ENCODE measurements at places on chromosomes 7 and 10.

DNA sequence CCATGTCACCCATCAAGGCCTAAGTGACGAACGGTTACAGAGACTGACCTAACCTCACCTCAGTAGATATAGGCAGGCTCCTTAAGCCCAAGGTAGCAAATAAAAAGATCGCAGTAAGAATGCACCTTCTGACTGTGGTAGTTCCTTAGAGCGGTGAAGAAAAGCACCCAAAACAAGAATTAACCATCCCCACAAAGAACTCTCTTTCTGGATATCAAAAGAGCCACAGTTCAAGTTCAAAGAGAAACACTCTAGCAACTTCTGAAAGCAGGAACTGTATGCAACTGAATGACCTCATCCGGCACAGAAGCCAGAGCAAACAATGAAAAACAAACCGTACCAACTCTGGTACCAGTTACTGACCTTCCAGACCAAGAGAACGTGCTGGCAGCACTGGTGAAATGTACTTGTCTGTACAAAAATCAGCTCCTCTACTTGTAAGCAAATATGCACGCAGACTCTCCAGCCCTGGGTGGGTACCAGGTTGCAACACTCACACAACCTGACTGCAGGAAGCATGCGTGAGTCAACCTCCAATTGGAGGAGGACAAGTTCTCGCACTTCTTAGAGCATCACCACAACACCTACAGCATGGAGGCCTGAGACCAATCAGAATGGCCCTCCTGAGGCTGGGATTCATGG is 202.7 kb downstream of the FAM107B start:
- peak; percentile 70 for DNase-seq

- no peak for DNase-seq
Measured at GRCh38 chr7:63028376-63029206, 970.1 kb upstream of the ZNF722 start.

GRCh38 chr10:48805848-48806247 is 121.2 kb downstream of the WDFY4 start:
- DNase-seq: no peak

DNA sequence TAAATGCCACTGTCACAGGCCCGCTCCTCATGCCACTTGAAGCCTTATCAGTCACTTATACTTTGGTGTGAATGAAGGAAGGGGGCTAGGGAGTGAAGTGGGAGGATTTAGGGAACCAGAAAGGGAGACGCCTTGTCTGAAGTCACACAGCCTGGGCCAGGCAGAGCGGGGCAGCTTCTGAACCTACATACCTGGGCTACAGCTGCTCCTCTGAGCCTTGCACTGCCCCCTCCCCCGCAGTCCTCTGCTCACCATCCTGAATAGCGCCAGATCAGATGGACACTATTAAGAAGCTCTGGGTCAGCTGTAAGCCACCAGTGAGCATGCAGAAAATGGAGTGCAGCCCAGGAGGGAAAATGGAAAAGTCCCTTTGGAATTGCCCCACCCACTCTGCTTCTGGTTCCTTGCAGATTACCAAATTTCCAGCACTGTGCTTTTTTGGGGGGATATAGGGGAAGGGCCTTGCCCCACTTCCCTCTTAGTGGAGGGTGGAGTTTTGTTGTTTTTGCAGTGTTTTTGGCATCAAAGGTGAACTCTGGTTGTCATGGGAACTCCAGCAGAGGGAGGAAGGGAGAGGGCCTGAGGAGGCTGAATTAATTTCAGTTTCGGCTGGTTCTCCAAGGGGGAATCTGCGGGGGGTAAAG is 35.0 kb upstream of the ADCYAP1R1 start:
- no peak for DNase-seq

- DNase-seq: no peak
Measured at GRCh38 chr7:110386006-110386405, 704.9 kb upstream of the LRRN3 start.

- DNase-seq: no peak
Measured at GRCh38 chr10:50540826-50541122, 83.0 kb downstream of the SGMS1 start.

DNA sequence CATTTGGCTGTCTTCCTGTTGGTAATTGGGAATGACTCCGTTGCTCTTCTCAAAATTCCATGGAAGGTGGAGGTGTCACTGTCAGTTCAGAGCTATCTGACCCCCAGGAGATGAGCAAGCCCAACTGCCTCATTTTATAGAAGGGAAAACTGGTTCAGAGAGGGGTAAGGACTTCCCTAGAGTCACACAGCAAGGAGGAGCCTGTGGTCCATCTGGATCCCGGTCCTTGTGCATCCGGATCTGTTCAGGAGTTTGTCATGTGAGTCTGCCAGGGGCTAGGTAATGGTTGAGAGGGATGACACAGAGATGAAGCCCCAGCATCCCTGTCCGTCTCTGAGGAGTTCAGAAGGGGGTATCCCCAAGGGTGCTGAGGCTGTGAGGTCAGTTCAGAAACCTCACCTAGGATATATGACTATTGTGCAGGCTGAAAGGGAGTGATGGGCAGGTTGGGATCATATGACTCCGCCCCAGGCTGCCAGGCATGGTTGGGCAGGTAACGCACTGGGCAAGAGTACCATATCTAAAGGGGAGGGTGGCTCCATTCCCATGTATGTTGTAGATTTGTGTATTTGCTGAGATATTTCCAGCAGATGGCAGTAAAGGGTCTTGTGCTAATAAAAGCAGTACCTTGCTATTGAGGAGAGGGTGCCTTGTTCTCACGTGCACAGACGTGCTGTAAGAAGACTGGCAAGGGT is 16.0 kb upstream of the SLC29A3 start:
- DNase-seq: peak; percentile 42

DNA sequence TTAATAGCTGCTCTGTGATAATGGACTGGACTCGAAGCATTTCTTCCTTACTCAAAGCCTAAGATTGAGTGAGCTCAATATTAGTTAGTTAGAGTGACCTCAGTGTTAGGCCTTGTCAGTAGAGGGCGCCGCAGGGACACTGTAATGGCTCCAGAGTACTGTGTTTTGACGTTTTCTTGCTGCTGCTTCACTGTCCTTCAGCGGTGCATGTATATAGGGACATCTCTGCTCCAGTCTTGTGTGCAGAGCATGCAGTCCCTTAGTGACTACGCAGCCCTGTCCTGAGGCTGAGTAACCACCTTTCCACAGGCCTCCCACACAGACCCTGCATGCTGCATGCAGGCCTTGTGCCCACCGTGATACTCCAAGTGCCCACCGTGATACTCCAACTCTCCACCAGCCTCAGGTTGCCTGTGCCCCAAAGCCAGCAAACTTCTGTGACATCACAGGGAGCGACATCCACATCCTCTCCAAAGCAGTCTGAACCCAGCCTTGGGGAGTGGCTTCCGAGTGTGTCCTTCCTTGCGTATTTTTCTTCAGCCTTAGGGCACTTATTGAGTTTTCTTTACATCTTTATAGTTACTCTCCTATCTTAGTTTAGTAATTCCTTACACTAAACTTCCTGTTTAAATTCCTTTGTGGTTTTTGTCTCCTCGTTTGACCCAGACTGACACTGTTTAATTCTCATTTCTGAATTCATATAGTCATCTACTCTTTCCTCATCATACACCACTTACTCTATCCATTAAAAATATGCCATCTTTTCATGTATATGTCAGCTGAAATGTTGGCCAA is 118.2 kb downstream of the JAZF1 start:
- peak; percentile 35 for DNase-seq

- peak; percentile 67 for DNase-seq
Measured at GRCh38 chr7:155069992-155070751, at the start of gene HTR5A. Gene HTR5A (plus strand): TSS chr7:155070324. CDS start chr7:155070900, 576 bp downstream.

- DNase-seq: no peak
Measured at GRCh38 chr7:2200584-2200980, 32.2 kb downstream of the MAD1L1 start.

- no peak for DNase-seq
Measured at GRCh38 chr10:96746503-96746902, 26.2 kb upstream of the PIK3AP1 start.

DNA sequence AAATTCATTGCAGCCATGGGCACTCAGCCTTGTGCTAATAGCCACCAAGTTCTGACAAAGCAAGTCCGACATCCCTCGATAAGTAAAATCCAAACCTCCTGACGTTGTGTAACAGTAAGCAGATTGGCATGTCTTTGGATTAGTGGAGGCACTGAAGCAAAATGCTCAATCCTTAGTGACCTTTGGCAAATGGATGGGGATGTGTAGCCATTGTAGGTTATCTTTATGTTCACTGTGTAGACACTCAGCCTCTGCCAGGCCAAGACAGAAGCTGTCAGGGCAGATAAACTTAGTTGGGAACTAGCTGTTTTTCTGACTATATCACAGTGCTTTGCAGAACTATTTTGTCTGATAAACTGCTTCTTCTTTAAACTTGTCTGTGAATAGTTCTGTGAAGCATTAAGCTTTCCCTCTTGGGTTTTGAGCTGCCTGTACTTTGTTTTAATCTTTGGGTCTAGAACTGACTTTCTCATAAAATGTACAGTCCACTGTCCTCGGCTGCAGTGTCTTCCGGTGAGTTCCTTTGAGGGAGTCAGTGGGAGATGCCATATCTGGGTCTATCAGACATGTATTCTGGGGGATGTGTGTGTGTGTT is 220.8 kb downstream of the LRMDA start:
- no peak for DNase-seq

DNA sequence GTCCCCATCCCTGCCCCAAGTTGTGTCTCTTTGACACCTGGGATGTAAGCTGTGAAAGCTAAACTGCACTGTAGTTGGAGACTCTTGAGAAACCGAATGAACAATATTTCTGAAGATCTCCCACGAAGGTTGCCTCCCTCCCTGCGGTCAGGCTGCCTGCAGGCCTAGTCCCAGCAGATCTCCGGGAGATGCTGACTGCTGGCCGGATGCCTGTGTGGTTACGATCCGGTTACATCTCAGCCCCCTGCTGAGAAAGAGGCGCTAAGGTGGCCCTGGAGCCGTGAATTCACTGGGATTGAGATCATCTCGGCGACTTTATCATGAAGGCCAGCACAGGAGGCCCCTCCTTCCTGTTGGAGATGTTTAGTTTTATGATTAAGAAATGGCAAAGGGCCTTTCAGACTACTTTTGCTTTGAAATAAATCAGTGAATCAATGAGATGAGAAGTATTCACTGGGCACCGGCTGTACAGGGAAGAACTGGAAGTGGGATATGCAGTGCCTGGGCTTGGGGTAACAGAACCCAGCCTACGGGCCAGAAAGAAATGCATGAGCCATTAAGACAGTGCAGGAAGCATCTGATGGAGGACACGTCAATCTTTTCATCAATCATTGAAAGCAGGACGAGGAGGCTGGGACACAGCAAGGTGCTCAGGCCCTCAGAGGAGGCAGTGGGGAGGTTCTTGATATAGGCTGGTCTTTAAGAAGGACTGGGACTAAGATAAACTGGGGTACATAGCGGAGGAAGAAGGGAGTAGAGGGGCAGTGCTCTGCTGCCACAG is 177.6 kb downstream of the PRKAG2 start:
- no peak for DNase-seq

DNA sequence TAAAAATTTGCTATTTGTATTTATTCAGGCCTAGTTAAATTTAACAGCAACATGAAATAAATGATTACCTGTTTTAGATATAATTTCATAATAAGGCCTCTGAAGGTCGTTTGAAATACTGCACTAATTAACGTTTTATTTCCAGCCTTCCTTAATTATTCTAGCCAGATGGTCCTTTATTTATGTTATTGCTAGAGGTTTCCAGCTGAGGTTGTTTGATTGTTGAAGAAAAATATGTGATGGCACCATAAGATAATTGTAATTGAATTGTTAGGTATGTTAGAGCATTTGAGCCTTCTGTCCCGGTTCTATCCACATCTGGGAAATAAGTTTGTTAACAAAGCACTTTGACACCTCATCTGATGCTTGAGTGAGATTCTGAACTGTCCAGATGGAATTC is 556.1 kb downstream of the ATRNL1 start:
- DNase-seq: no peak

GRCh38 chr10:118445535-118445934 is 103.4 kb upstream of the FAM204A start:
- DNase-seq: no peak

- no peak for DNase-seq
Measured at GRCh38 chr7:85719981-85720953, 533.4 kb upstream of the SEMA3D start.

DNA sequence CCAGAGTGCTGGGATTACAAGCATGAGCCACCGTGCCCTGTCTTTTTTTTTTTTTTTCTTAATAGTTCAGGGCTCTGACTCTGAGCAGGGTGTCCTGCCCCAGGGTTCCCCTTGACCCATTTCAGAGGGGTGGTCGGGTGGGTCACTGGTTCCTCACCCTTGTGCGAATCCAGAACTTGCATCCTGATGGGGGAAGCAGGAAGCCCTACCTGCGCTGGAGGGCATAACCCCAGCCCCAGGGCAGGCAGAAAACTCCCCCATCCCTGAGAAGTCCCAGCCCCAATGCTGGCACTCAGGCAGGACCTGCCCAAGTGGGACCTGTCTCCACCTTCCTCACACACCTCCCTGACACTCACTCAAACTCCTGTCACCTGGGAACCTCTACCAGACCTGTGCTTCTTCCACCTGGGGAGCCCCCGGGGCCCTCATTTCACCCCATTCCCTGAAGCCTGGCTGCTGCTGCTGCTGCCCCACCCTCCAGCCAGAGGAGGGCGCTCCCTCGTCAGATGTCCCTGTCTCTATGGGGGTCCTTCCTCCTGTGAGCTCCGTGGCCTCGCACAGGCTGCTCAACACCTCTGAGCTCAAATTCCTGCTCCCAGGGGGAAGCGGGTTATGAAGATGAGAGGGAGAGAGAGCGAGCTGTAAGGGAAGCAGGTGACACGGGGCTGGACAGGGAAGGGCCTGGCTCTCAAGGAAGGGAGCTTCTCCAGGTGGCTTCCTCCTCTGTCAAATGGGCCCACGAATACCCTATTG is 15.1 kb upstream of the ZNF273 start:
- peak; percentile 39 for DNase-seq

DNA sequence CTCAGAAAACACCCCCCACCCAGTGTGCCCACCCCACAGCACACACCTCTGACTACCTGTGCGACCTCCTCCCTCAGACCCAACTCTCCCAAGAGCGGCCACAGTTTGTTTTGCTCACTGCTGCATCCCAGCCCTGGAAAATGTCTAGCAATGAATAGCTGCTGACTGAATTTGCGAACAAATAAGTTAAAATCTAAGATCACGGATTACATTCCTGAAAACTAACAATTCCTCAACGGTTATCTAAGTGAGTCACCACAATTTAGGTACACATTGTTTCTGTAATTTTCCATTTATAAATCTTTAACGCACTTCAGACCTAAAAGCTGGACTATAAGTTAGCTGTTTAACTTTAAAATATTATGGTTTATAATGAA is 235.2 kb downstream of the ZMYND11 start:
- DNase-seq: no peak

DNA sequence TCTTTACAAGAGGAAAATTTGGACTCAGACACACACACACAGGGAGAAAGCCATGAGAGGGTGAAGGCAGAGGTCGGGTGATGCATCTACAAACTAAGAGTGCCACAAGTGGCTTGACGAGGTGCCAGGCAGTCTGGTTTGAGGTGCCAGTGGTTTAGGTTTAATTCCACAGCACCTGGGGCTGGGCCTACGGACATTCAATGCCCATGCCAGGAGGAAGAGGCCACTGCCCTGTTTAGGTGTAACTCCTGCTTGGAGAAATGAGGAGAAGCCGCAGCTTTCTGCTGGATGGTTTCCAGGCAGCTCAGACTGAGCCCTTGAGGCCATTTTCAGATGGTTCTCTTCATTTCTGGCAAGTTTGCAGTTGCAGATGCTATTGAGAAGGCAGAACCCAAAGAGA is 83.6 kb downstream of the HTR5A start:
- DNase-seq: no peak

- no peak for DNase-seq
Measured at GRCh38 chr10:19847321-19847720, 31.1 kb downstream of the PLXDC2 start.
